Choroid plexus epithelial cell (primary cell): ENCODE measurements at places on chromosomes 7 and 10.

- no peak for DNase-seq
Measured at GRCh38 chr7:128903621-128904361, 6.7 kb downstream of the KCP start.

DNA sequence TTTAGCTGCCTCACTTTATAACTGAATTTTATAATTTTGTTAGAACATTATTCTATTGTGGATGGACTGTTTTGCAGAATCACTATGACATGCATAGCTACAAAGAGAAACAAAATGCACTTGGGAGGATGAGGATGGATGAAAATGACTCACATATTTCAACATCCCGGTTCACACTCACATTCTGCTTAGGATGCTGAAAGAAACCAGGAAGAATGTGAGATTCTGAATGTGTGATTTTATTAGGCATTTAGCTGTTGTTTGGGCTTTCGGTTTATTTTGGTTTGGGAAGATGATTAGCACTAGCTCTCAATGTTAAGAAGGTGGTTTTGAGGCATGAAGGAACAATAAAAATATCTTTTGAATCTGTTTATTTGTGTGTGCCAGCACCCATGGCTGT is 235.5 kb downstream of the SEMA3E start:
- peak; percentile 48 for DNase-seq

- no peak for DNase-seq
Measured at GRCh38 chr10:54203401-54203800, 597.6 kb downstream of the PCDH15 start.

DNA sequence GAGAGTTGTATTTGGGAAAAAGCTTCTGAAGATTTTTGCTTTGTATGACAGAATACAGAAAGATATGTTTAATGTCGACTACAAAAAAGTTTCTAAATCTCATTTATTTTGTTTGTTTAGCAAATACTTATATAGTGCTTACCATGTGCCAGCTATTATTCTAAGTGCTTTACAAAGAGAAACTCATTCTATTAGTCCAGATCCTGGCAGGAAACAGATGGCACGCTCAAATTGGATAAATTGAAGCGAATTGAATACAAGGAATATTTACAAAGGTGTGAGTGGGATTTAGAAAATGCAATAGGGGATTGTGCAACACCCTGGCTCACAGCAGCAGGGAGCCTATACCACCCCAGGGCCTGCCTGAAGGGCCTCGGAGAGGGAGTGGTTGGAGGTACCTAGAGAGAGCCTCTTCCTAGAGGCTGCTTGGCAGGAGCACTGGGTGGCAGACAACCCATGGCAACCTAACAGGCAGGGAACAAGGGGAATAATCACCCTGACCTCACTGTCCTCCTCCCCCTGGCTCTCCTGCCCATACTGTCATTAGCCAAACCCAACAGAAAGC is 27.6 kb upstream of the FAM204A start:
- no peak for DNase-seq

DNA sequence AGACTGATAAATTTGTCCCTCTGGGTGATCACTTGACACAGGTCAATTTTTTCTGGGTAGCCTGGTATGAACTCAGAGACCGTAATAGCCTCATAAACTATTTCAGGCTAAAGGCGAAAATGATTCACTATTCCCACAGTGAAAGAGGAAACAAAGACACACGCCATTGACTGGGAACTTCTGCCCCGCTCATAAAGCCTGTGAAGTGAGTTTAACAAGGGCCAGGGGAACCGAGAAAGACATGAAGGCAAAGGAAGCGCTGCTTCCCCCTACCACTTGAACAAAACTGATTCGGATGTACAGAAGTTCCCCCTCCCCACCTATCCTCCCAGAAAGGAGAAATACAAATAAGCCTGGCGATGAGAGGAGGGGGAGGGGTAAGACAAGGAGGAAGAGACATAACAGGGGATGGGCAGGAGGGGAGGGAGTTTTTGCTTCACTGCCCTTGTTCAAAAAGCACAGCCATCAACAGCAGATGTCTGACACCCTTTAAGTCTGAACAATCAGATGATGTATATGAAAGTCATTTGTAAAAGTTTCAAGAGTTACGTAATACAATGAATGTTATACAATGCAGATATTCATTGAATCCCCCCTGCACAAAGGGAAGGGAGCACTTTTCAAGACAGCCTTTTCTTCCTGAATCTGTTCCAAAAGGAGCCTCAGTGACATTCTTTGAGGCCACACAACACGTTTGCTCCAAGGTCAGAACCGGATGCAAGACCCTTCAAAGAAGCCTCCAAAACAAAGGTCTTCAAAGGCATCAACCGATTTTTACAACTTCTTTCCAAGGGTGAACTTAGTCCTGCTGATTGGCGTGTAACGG is 734 bp downstream of the ABCB4 start:
- DNase-seq, result peak; percentile 38

GRCh38 chr10:70595566-70596016 is 7.0 kb downstream of the PRF1 start:
- DNase-seq, result no peak

GRCh38 chr10:3924344-3924743 is 139.3 kb upstream of the KLF6 start:
- peak; percentile 94 for DNase-seq

- DNase-seq, result no peak
Measured at GRCh38 chr10:34729619-34730018, 85.5 kb downstream of the PARD3 start.

DNA sequence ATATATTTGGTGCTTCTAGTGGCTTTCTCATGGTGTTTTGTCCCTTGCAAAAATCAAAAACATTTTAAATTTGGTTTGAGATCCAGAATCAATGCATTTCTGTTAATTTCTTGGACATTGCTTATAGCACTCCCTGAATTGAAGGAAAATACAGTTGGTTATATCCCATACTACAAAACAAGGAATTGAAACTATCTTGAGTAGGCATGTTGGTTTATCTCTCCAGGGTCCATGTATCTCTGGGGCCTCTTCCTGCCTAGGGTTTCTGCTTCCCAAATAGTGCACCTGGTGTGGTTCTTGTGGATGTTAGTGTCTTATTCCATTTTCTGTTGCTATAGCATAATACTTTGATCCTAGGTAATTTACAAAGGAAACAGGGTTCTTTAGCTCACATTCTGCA is 212.4 kb downstream of the CAMK1D start:
- DNase-seq, result no peak

- DNase-seq, result no peak
Measured at GRCh38 chr10:121579656-121580055, 18.6 kb downstream of the FGFR2 start.

- DNase-seq, result peak; percentile 70
Measured at GRCh38 chr10:10818082-10818481, 199.6 kb upstream of the CELF2 start.

DNA sequence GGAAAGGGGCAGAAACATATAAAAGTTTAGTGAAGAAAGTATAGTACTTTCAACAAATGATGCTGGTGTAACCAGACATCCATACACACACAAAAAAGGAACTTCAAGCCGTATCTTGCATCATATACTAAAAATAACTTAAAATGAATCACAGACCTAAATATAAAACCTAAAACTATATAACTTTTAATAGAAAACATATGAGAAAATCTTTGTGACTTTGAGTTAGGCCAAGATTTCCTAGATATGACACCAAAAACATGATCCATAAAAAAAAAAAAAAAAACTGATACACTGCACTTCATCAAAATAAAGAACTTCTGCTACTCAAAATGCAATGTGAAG is 40.9 kb downstream of the NUDCD3 start:
- DNase-seq, result peak; percentile 16

GRCh38 chr10:8137272-8137681 is 82.8 kb downstream of the GATA3 start:
- DNase-seq, result no peak

DNA sequence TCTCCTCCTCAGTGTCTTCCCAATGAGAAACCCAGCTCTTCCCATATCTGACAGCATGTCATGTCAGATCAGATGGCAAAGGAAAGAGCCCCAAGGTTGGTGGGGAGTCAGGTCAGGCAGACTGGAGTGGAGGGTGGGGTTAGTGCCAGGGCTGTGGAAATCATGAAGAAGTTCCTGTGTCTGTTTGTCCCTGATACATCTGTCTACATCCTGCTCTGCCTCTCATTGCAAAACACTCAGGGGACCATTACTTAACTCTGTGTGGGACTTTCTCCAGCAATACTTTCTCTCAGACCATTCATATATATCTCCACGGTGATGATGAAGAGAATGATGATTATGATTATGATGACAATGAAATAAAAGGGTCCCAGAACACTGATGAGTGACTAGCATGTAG is 3.3 kb downstream of the PRRT4 start:
- DNase-seq, result no peak

DNA sequence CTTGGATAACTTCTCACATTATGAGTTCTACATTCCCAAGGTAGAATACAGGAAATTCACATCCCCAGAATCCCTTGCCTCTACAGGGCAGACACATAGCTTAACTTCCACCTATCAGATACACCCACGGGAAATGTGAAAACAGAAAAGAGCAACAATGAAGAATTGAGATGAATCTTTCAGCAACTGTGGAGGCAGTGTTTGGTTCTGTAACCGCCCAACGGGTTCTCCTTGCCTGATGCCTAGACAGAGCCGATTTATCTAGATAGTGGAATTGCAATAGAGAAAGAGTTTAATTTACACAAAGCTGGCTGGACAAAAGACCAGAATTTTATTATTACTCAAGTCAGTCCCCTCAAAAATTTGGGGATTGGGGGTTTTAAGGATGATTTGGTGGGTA is 138.8 kb downstream of the MTPAP start:
- DNase-seq, result no peak

GRCh38 chr10:86349474-86349873 is 17.1 kb downstream of the GRID1 start:
- peak; percentile 26 for DNase-seq

GRCh38 chr7:157650801-157651200 is 314.0 kb downstream of the DNAJB6 start:
- DNase-seq, result no peak

DNA sequence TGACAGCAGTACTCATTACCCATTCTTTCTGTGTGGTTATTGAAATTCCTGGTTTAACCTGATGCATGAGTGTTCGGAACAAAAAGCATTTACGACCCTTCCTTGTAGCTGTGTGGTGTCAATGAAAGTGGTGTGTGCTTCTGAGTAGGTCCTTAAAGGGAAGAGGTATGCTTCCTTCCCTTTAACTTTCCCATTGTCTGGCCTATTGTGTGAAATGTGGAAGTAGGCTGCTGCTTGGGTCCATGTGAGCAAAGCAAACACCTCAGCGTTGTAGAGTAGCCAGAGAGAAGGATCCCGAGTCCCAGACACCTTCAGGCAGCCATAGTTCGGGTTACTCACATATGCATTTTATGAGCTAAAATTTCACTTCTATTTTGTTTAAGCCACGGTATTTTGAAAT is 74.7 kb downstream of the TSPAN12 start:
- no peak for DNase-seq

GRCh38 chr7:36763132-36763816 is 39.0 kb upstream of the AOAH start:
- no peak for DNase-seq

DNA sequence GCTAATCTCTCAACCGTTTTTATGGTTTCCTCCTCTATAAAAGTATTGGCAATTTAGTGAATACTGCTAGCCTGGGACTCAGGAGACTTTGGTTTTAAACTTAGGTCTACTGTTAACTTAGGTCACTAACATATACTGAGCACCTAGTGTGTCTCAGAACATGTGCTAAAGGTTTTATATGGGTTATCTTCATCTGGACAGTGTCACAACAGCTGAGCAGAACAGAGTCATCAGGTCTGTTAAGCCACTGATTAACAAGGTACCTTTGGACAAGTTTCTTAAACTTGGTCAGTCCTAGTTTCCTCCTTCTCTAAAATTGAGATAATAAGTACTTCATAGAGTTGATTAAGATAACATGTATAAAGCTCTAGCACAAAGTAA is 30.6 kb downstream of the NET1 start:
- no peak for DNase-seq

DNA sequence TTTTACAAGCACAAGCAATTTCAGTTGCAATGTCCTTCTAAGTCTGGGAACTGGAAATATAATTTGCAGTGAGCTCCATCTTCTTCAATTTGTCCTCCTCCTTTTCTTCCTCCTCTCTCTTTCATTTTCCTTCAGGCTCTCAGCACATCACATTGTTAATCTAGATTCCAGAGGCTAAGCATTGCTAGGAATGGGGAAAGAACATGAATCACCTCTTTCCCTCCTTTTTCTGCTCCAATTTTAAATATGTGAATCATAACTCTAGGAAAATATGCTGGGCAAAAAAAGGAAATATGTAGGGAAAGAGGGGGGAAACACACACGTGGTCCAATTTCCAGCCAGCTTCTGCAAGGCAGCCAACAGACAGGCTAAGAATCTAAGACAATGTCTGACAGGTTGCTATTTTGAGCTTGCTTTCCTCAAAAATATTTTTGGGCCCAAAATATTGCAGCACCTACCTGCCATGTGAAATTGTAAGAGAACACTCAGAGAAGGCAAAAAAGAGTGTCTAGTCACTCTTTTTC is 72.7 kb upstream of the NUPR2 start:
- DNase-seq, result no peak

DNA sequence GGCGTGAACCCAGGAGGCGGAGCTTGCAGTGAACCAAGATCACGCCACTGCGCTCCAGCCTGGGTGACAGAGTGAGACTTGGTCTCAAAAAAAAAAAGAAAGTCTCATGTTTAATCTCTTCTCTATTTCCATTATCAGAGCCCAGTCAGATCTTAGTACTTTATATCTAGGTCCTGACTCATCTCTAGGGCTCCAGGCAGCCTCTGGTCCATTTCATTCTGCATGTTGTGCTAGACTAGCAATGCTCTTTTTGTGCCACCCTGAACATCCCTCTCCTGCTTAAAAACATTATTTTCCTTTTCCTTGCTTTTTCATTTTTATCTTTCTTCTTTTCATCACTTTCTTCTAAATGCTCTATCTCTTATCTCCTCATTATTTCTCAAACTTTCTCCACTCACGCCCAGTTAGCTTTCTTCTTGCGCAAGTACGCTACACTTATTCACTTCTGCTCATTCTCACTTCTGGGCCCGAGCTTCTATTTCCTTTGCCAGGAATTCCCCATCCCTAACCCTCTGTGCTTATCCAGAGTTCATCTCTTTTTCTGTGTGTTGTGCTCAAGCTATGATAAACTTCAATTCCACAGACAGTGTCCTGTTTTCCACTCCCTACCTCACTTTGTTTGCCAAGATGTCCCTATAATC is 63.9 kb downstream of the BTAF1 start:
- peak; percentile 36 for DNase-seq

DNA sequence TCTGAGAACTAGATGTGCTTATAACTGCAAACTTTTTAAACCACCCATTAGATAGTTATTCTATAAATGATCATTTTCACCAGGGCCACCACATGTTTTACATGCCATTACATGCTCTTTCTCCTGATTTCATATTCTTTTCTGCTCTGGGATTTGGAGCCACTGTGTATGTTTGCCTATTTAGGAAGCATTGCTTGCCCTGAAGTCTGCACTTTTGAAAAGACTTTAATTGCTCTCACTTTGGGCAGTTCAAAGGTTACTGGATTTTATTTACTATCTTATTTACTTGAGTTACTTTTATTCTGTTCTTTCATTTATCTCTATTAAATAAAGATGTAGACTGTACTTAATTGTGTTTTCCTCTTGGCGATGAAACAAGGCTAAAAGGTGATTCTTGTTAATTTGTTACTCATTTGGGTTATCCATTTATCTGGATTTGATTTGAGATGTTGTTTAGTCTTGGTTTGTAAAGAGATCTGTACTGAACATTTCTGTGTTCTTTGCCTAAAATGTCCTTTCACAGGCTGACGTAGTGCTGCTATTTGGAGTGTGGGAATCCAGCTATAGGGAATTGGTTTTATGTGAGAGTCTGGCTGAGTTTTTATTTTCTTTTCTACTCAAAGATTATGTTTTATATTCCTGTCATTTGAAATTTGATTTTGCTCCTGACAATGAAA is 88.8 kb downstream of the SUGCT start:
- peak; percentile 25 for DNase-seq

- DNase-seq, result no peak
Measured at GRCh38 chr10:92969151-92969550, 91.4 kb upstream of the CYP26C1 start.
